ENCODE measurements at places on chromosomes 2 and 18. TPM values are rescaled to one million over a fixed set of nuclear protein-coding genes. Genes with fewer than 3 reads are reported as not detected.

DNA sequence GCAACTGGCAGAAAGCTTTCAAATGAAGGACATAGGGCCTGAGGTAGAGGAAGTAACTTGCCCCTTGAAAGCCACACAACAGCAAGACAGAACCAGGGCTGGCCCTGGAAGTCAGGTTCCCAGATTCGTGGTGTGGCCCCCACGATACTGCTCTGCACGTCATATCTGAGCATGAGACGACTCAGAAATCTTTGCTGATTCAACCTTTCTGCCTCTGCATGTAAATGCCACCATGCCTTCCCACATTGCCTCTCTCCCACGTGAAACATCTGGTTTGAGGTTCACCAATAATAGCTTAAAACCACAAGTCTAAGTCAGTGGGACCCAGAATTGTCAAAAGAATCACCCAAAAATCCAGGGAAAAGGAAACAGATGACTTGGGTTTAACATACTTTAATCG lies 214.0 kb upstream of the TRIB2 start:
- DNase-seq, result no peak

- no peak for DNase-seq
Measured at GRCh38 chr18:57767259-57768050, 35.7 kb downstream of the ATP8B1 start.

Gene LRRC30
- total RNA-seq, result not detected

DNA sequence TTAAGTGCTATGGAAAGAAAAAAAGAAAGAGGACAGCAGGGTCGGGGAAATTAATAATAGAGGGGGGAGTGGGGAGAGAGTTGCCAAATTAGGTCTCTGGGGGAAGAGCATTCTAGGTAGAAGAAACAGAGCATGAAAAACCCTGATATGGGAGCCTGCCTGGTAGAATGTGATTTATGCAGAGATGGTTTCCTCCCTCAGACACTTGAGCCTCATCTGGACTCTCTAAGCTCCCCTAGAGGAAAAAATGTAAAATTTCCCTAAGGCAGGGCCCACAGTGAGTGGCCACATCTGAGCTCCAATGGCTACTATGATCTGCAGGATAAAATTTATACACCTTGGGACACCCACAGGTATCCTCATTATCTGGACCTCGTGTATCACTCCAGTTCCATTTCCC lies 20.6 kb upstream of the EPAS1 start:
- no peak for DNase-seq

DNA sequence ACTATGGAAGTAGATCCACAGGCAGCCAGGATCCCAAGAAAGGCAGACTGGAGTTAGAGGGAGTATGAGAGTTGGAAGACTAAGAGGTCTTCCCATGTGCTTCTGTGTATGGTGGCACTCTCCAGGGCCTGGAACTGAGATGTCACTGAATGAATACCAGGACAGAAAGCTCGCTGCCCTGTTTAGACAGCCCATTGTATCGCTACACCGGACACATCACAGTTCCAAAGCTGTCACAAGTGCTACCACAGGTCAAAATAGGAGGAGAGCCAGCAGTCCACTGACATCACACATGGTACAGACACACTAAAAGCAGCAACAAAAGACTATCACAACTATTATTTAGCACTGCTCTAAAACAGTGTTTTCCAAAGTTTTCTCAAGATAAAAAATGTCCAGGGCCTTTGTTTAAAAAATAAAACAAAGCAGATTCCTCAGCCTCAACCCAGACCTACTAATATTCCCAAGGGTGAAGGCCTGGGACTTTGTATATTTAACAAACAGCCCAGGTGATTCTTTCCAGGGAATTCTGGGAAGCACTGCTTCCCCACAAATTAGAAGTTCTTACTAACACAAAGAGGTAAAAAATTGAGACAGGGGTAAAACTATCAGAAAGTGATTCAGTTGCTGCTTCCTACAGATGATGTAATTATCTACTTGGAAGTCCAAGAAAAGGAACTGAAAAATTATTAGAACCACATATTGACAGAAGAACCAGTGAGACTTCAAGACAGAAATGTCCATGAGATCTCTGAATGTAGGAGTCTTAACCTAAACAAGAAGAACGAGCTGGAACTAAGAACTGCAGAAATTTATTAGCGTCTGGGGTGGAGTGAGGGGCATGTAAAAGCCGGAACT lies 116.0 kb downstream of the DTNB start:
- DNase-seq, result no peak

Gene SNORC
- total RNA-seq, result 0.13 TPM

GRCh38 chr2:30566631-30567030 lies 119.6 kb downstream of the LCLAT1 start:
- no peak for DNase-seq

Gene RAD51AP2
- total RNA-seq, result not detected

Gene MEIS1
- 3.6 TPM for total RNA-seq

Gene RPRM
- total RNA-seq, result not detected

Gene KCNE4
- under 0.01 TPM for total RNA-seq

Data from dermis microvascular lymphatic vessel endothelial cell (primary cell).